Activated CD8-positive, alpha-beta memory T cell treated with anti-CD3 and anti-CD28 coated beads, Interleukin-2, amount 50 U/mL, for 4 hours (primary cell): ENCODE measurements at places on chromosomes 7 and 10.

DNA sequence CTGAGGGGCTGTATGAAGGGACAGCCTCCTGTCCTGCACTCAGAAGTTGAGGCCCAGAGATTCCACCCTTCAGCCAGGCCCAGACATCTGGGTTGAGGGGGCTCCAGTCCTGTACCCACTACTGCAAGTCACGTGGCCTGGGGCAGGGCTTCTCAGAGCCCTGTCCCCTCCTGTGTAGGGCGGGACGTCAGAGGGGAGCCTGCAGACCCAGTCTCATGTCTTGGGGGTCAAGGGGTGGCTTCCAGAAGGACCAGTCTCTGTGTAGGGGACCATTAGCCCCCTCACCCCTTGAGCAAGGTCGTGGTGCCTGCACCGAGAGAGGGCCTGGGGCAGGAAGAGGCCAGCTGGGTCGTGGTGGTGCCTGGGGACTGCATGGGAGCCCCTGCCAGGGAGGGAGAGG is 593 bp upstream of the PILRA start:
- no peak for DNase-seq

DNA sequence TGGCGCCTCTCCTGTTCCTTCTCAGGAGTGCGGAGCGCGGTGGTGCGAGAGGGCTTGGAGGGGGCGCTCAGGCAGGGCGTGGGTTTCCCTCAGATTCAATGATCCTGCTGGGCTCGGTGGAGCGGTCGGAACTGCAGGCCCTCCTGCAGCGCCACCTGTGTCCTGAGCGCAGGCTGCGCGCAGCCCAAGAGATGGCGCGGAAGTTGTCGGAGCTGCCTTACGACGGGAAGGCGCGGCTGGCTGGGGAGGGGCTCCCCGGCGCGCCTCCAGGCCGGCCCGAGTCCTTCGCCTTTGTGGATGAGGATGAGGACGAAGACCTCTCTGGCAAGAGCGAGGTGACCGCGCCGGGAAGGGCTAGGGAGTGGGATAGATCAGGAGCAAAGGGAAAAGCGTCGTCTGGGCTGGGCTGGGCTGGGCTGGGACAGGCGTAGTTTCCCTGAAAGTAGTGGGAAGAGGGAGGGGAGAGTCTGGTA is 17.0 kb downstream of the FAM131B start:
- DNase-seq: peak; percentile 65

- DNase-seq: no peak
Measured at GRCh38 chr10:6171881-6172695, 30.6 kb upstream of the PFKFB3 start.

DNA sequence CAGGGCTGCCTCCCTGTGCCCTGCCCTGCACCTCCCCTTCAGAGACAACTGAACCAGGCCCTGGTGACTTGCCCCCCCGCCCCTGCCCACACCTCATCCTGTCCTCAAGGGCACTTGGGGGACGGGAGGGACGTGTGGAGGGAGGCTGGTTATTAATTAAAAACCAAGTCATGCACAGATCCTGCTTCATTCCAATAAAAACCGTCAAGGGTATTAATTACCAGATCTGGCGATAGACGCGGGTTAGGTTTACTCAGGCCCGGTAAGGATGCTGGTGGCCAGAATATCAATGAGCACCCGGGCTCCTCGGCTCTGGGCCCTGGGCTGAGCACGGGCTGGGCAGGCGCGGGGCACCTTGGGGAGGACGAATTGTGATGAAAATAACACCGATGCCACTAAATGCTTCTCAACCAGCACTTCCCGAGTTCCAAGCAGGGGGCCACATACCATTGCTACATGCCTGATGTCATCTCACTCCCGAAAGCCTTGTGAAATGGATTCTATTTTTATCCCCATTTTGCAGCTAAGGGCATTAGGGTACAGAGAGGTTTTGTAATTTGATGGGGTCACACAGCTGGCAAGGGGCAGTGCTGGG is 24.5 kb upstream of the GTF2IRD1 start:
- no peak for DNase-seq

DNA sequence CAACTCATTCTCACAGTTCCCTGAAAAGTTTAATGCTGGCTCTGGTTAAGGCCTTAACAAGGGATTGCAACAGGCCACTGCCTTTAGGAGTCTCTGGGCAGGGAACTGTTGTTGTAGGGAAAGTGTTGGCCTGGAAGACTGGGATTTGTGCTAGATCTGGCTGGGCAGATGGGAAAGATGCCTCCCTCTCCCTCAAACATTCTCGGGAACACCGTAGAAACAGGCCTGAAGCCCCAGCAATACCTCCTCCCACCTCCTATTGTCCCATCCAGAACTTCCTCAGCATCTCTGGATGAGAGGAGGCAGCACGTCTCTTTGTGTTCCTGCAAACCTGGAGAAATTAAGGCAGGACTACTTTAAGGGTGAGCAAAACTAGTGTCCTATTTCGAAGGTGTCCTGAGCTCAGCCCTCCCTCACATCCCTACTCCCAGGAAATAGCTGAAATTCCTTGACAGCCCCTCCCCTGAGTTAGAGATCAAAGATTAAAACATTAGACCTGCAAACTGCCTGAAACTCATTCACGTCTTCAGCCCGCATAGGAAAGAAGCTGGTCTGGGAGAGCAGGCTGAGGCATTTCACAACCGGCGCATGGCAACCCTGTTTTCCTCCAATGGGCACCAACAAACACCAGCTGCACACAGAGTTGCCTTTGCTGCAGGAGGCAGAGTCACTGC is 10.9 kb upstream of the MAP3K8 start:
- DNase-seq: no peak

- DNase-seq: no peak
Measured at GRCh38 chr7:156994417-156994816, 16.0 kb downstream of the MNX1 start.

DNA sequence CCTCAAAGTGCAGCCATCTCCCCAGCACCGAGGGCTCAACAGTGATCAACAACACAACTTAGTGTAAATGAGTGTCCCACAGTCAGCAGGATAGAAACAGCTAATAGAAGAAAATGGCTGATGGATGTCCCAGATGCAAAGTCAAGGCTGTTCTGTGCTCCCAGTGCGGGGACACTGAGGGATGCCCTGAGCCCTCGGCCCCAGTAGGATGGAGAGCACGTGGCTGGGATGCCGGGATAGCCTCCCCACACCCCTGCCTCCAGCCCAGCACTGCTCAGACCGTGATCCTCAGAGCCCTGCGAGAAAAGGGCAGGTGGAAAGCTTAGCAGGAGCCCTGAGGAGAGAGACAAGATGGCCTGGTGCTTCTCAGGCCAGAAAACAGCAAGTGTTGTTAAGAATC is 243.9 kb upstream of the TCERG1L start:
- DNase-seq: no peak

- no peak for DNase-seq
Measured at GRCh38 chr7:22962775-22963350, 51.1 kb downstream of the HYCC1 start.
